A549 treated with Hydrocortisone at 1 μM for 4 hours (cell line): ENCODE measurements at places on chromosomes 1 and 21. TPM values are rescaled to one million over a fixed set of nuclear protein-coding genes. Genes with fewer than 3 reads are reported as not detected.

The C1orf210 gene
- not detected in 5 replicates for total RNA-seq

The CNKSR1 gene
- total RNA-seq: 0.15 to 0.51 TPM (median 0.30 TPM) in 5 replicates

The FAM177B gene
- not detected in 5 replicates for total RNA-seq

The CFAP57 gene
- 0.28 to 0.68 TPM (median 0.36 TPM) in 5 replicates for total RNA-seq

The RAB25 gene
- 0.17 to 0.28 TPM in 2 of 5 replicates, not detected in the others for total RNA-seq

The RHBDL2 gene
- total RNA-seq: 1.7 to 2.3 TPM (median 2.1 TPM) in 5 replicates

The ZNF326 gene
- 14.7 to 22.4 TPM (median 16.0 TPM) in 5 replicates for total RNA-seq

The SESN2 gene
- total RNA-seq: 6.5 to 10.4 TPM (median 8.2 TPM) in 5 replicates

The GJA9 gene
- 0.07 TPM in 1 of 5 replicates, not detected in the others for total RNA-seq

The SIM2 gene
- 6.7 to 7.7 TPM (median 6.9 TPM) in 5 replicates for total RNA-seq

The GNG4 gene
- total RNA-seq: 9.9 to 15.7 TPM (median 13.7 TPM) in 5 replicates

The PDPN gene
- not detected in 5 replicates for total RNA-seq

The KLHDC7A gene
- 1.2 to 2.3 TPM (median 1.3 TPM) in 5 replicates for total RNA-seq

The CR2 gene
- total RNA-seq: 0.02 to 0.03 TPM in 2 of 5 replicates, not detected in the others

The CYP4A22 gene
- total RNA-seq: not detected in 5 replicates

The SPRR1B gene
- not detected in 5 replicates for total RNA-seq

The ACKR1 gene
- total RNA-seq: 0.05 to 0.15 TPM (median 0.06 TPM) in 3 of 5 replicates, not detected in the others

The BNIPL gene
- 0.03 to 0.28 TPM (median 0.09 TPM) in 5 replicates for total RNA-seq
